ENCODE measurements at places on chromosomes 13 and 19.

DNA sequence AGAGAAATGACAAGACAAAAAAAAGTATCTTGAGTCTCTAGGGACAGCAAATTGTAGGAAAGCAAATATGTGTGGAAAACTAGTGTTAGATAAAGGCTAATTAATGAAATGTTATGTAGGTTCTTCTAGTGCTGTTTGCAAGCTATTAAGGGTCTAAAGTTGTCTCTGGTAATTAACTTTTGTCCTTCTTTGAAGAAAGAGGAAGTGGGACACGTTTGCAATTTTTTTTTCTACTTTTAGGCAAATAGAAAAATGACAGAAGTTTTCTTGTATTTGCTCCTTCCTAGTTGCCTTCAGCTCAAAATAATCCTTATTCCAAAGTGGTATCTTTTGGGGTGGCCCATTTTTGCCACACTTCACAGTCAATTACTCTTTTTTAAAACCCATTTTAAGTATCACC, 1877.7 kb upstream of the PRR20A start:
- no peak for DNase-seq

- no peak for DNase-seq
Measured at GRCh38 chr13:80555796-80556678, 215.1 kb upstream of the SPRY2 start.

GRCh38 chr19:38538793-38539528, 78.8 kb downstream of the MAP4K1 start:
- DNase-seq = no peak

DNA sequence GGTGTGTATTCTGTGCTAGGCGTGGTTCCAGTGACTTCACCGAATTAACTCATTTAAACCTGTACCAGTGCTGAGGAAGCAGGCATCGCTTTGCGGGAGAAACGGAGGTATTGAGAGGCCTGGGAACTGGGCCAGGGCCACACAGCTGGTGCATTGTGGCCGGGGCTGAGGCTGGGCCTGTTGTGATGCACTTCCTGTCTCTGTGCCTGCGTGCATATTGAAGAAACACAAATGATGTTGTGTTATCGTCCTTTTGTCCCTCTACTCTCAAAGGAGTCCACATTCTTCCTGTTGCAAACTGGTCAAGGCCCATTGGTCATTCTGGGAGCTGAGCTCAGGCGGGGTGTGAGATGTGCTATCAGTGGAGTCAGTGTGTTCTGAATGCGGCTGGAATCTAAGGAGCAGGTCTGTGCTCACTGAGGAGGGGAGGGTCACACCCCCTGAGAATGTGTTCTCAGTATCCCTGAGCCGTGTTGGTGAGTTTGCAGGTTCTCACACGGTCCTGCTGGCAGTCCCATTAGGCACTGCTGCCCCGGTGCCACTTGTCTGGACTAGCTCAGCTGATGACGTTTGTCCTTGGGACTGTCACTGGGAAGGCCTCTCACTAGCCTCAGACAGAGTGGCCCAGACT, 62.1 kb downstream of the ARHGEF7 start:
- DNase-seq = no peak

DNA sequence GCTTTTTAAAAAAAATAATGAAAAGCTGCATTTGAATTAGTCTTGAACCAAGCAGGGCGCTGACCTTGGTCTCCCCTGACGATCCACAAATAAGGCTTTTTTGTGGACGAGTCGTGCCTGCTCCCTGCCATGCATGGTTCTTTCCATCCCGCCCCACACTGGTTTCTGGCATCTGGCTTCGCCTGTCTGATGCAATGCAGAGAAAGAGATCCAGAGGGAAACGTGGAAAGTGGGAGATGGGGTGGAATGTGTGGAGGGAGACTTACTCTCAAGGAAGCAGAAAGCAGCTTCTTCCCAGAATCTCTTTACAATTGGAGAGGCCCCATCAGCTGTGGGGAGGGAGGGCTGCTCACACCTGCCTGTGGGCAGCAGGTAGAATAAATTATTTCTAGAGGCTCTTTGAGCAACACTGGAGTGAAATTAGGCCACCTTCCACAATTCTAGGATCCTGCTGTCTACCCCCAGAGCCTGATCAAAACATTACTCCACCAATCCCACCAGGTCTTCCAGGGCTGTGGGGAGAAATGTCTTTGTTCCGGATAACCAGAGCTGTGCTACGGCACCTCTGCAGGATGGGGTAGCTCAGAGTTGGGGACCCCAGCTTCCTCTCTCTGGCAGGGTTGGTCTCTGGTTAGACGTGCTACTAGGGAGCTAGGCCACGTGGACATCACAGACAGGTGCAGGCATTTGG, 183.5 kb downstream of the UQCRFS1 start:
- DNase-seq = no peak

- no peak for DNase-seq
Measured at GRCh38 chr13:24038405-24038804, 122.1 kb upstream of the SPATA13 start.

All from skin of body (tissue), 3 donors.